Amniotic stem cell (primary cell): ENCODE measurements at places on chromosomes 3 and 15.

DNA sequence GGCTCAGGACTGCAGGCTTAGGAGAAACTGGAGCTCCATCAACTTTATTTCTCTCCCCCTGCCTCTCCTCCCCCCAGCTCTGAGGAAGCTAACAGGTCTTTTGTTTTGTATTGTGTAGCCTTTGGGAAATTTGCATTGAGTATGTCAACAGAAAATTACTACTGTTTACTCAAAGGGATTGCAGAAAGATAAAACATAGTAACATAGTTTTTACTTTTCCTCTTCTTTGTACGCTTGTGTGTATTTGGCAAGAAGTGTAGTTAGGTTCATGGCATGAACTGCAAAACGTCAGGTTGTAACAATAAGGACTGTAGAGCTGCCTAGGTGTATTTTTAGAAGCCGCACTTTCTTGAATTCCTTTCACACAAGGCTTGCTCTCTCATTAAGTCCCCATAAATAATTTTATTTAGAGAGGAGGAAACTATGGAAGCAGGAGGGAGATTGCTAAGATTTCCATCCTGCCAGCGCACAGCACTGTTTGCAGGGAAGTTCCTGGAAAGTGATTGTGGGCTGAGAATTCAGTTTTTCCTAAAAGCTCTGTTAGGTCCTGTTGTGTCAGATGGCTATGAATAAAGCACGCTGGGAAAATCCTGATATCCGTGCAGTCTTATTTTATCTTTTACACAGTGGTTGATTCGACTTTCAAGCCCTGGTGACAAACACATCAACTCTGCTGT is 21.1 kb upstream of the SATB1 start:
- no peak for DNase-seq

GRCh38 chr3:168233001-168233400 is 137.3 kb upstream of the GOLIM4 start:
- no peak for DNase-seq

DNA sequence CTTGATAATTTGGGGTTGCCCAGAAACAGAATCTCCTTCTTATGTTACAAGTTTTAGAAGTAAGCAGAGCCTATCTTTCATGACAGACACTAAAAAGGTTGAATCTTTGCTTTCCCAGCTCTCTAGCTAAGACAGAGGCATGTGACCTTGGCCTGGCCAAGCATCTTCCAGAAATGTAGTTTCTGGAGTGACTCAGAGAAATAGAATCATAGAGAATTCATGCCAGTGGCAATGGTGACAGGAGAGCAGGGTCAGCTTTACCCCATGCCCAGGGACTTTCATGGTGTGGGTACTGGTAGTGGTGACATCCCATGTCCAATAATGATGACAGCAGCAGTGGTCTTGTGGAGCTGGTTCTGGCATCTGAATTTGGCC is 4.0 kb upstream of the PARP6 start:
- no peak for DNase-seq

GRCh38 chr15:36950371-36950770 is 150.0 kb downstream of the MEIS2 start:
- DNase-seq = no peak
